SJSA1 (cell line): ENCODE measurements at places on chromosomes 16 and 17. TPM values are rescaled to one million over a fixed set of nuclear protein-coding genes. Genes with fewer than 3 reads are reported as not detected.

GRCh38 chr16:30186444-30186781, 3.0 kb downstream of the CORO1A start:
- no peaks in the 10 kb centered on the region for H3K36me3 ChIP-seq
- H3K4me3 ChIP-seq, result no peak overlapping the region
- H3K27me3 ChIP-seq, result no peaks in the 10 kb centered on the region
- no peak for DNase-seq
- no peak overlapping the region for H3K27ac ChIP-seq

- H3K36me3 ChIP-seq, result no peaks in the 10 kb centered on the region
- peaks cover 6% of the 10 kb centered on the region for H3K27me3 ChIP-seq
- no peak overlapping the region for H3K27ac ChIP-seq
- H3K4me3 ChIP-seq, result no peak overlapping the region
- DNase-seq, result no peak
- H3K4me1 ChIP-seq, result no peaks in the 10 kb centered on the region
Measured at GRCh38 chr16:31298958-31299357, 39.2 kb downstream of the ITGAM start.

- no peak overlapping the region for H3K4me3 ChIP-seq
- no peak for DNase-seq
- no peaks in the 10 kb centered on the region for H3K27me3 ChIP-seq
Measured at GRCh38 chr16:69324013-69324531, 6.3 kb downstream of the PDF start.

DNA sequence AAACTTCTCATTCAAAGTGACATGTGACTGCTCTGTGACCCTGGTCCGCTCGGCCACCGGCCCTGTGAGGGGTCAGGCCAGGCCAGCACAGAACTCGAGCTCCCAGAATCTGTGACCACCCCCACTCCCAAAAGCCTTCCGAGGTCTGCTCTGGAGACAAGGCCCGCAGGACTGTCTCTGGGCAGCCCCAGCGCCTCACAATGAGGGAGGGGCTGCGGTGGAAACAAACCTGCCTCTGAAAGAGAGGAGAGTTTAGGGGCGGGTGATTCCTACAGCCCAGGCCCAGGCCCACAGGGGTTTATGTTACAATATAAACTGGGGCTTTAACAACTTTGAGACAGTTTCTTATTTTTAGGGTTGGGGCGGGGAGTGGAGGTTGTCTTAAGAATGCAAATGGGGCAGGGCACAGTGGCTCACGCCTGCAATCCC, 19.9 kb downstream of the IGFBP4 start:
- no peak for DNase-seq
- H3K27ac ChIP-seq, result no peak overlapping the region
- peaks cover 21% of the 10 kb centered on the region for H3K4me1 ChIP-seq
- H3K36me3 ChIP-seq, result no peaks in the 10 kb centered on the region
- H3K27me3 ChIP-seq, result no peaks in the 10 kb centered on the region

NGFR gene
- 0.11 and 2.3 TPM in 2 replicates for total RNA-seq

- H3K4me1 ChIP-seq, result no peaks in the 10 kb centered on the region
- DNase-seq, result peak; percentile 52
- no peak overlapping the region for H3K27ac ChIP-seq
Measured at GRCh38 chr17:48457080-48457836, 27.2 kb upstream of the SKAP1 start.

DNA sequence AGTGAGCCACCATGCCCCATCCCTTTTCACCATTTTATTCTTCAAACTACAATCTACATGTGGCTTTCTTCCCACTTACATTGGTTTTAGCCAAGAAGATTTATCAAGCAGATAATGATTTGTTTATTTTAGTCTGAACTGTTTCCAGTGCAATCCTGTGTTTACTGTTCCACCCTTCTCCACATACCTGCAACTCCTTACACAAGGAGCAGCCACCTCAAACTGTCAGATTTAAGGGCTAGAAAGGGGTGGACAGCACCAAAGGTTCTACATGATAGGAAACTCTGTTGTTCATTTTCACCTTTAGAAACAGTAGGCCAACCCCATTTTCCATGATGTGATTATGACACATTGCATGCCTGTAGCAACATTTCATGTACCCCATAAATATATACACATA, 1.9 kb downstream of the RUNDC1 start:
- H3K4me3 ChIP-seq, result no peak overlapping the region
- no peak for DNase-seq
- no peak overlapping the region for H3K27ac ChIP-seq
- H3K27me3 ChIP-seq, result no peaks in the 10 kb centered on the region
- H3K36me3 ChIP-seq, result peaks cover 32% of the 10 kb centered on the region

GRCh38 chr16:2007081-2007836, 2.4 kb downstream of the ZNF598 start:
- no peak for DNase-seq
- H3K27me3 ChIP-seq, result no peaks in the 10 kb centered on the region
- no peak overlapping the region for H3K4me3 ChIP-seq
- peaks cover 39% of the 10 kb centered on the region for H3K4me1 ChIP-seq
- H3K27ac ChIP-seq, result no peak overlapping the region

GRCh38 chr17:67441052-67441895, 64.2 kb downstream of the PITPNC1 start:
- H3K36me3 ChIP-seq, result no peaks in the 10 kb centered on the region
- DNase-seq, result peak; percentile 76
- H3K4me3 ChIP-seq, result peak overlapping the region; percentile 3; the same call in 1 of the 2 replicates
- H3K27ac ChIP-seq, result peak overlapping the region; percentile 62
- H3K4me1 ChIP-seq, result peaks cover 12% of the 10 kb centered on the region

TOP3A gene
- total RNA-seq, result 38.4 and 80.2 TPM in 2 replicates

DNA sequence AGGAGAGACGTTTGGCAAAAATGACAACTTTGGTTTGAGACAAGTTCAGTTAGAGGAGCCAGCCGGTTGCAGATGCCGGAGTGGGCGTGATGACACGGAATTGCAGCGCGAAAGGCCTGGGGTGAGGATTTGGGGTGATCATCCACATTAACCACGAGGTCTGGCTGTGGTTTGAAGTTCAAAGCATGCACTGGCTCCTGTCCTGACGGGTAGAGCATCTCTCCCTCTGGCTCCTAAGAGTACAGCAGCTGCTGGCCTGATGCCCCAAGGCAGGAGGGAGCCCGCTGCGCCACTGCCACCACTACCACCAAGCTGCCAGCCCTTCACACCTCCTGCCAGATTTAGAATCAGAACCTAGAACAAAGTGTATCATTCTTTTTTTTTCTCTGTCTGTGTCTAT, 3.7 kb downstream of the RHBDL3 start:
- H3K4me1 ChIP-seq, result peaks cover 14% of the 10 kb centered on the region
- peaks cover 33% of the 10 kb centered on the region for H3K27me3 ChIP-seq
- no peak overlapping the region for H3K27ac ChIP-seq

DNA sequence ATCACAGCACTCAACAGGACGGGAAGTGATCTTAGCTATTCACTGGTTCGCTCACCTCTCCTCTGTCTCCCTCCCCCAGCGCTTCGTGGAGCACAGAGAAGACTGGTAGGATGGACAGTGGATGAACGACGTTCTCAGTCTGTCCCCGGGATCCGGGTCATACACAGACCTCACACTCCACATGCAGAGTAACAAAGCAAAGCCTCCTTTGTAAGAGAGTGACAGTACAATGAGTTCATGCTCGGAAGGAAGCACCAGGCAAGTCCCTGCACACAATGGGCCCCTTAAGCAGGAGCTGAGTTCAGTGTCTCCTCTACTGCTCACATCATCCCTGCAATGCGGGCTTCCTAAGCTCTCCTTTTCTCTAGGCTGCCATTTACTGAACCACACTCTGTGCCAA, 356.9 kb downstream of the C16orf95 start:
- H3K36me3 ChIP-seq, result no peaks in the 10 kb centered on the region
- H3K27me3 ChIP-seq, result no peaks in the 10 kb centered on the region
- no peak overlapping the region for H3K27ac ChIP-seq

GRCh38 chr17:77496831-77497577, 356.2 kb downstream of the SEC14L1 start:
- peaks cover 75% of the 10 kb centered on the region for H3K36me3 ChIP-seq
- H3K27me3 ChIP-seq, result no peaks in the 10 kb centered on the region
- no peak for DNase-seq
- no peak overlapping the region for H3K4me3 ChIP-seq

DNA sequence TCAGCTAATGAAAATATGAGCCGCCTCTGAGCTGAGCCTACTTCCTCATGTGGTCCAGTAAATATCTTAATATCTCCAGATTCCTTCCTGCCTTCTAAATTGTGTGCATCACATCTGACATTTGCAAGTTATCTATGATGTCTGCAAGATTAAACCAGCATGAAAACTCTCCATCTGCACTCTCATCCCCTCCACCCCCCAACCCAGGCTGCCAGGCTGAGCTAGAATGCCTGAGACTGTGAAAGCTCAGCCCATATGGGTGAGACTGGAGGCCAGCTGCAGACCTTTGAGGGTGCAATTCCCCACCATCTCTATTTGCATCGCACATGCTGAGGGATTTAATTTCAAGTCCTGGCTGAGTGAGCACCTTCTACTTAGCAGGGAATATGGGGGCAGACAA, 82.8 kb downstream of the ASIC2 start:
- H3K4me1 ChIP-seq, result no peaks in the 10 kb centered on the region
- H3K27ac ChIP-seq, result no peak overlapping the region
- DNase-seq, result no peak

CCDC200 gene
- not detected in 2 replicates for total RNA-seq

DNA sequence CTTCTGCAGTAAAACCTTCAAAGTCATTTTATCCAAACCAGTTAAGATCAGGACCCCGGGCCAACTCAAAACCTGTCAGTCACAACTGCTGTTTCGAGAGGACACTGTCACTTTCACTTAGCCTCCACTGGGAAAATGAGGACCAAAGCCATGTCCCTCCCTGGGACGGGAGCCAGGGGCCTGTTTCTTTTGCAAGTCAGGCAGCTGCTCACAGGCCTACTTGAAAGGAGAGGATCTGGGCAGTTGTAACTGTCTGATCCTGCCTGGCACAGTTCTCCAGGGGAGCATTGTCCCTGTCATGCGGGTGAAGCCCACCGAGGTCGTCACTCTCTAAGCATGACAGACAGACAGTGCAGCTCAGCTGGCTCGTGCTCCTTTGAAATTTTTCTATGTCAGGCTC, 276.2 kb downstream of the NPIPA8 start:
- H3K36me3 ChIP-seq, result no peaks in the 10 kb centered on the region
- no peak overlapping the region for H3K27ac ChIP-seq
- H3K27me3 ChIP-seq, result no peaks in the 10 kb centered on the region
- H3K4me1 ChIP-seq, result no peaks in the 10 kb centered on the region
- no peak overlapping the region for H3K4me3 ChIP-seq
- DNase-seq, result no peak

- no peak overlapping the region for H3K27ac ChIP-seq
- peaks cover 3% of the 10 kb centered on the region for H3K4me1 ChIP-seq
- DNase-seq, result no peak
- no peaks in the 10 kb centered on the region for H3K36me3 ChIP-seq
Measured at GRCh38 chr17:57091186-57091618, 6.2 kb downstream of the AKAP1 start.

KRTAP3-1 gene
- not detected in 2 replicates for total RNA-seq

DNA sequence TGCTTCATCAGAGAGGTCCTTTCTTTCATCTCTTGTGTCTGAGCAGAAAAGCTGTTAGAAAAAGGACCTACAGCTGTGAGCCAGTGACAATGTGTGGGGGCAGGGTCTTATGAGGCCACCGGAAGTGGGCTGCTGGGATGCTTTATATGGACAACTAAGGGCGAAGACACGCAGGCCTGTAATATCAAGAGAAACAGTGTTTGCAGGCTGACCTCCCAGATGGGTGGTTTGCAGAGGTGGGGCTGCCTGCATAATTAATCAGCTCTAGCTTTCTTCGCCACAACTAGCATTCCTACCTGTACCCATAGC, 30.4 kb upstream of the SALL1 start:
- H3K4me1 ChIP-seq, result peaks cover 74% of the 10 kb centered on the region
- H3K27ac ChIP-seq, result peak overlapping the region; percentile 87
- DNase-seq, result peak; percentile 88
- H3K27me3 ChIP-seq, result no peaks in the 10 kb centered on the region
- H3K36me3 ChIP-seq, result no peaks in the 10 kb centered on the region
- H3K4me3 ChIP-seq, result peak overlapping the region; percentile 1; the same call in 1 of the 2 replicates

GRCh38 chr17:60249290-60249826, 99.6 kb downstream of the CA4 start:
- peak; percentile 71 for DNase-seq
- peaks cover 23% of the 10 kb centered on the region for H3K4me1 ChIP-seq
- H3K4me3 ChIP-seq, result peak overlapping the region; percentile 7
- no peaks in the 10 kb centered on the region for H3K27me3 ChIP-seq

- H3K36me3 ChIP-seq, result no peaks in the 10 kb centered on the region
- no peak overlapping the region for H3K4me3 ChIP-seq
- H3K4me1 ChIP-seq, result no peaks in the 10 kb centered on the region
- no peak for DNase-seq
- no peaks in the 10 kb centered on the region for H3K27me3 ChIP-seq
Measured at GRCh38 chr17:68134046-68134637, 98.6 kb downstream of the KPNA2 start.

MMP2 gene
- 231 and 305 TPM in 2 replicates for total RNA-seq

EPX gene
- not detected in 2 replicates for total RNA-seq

DNA sequence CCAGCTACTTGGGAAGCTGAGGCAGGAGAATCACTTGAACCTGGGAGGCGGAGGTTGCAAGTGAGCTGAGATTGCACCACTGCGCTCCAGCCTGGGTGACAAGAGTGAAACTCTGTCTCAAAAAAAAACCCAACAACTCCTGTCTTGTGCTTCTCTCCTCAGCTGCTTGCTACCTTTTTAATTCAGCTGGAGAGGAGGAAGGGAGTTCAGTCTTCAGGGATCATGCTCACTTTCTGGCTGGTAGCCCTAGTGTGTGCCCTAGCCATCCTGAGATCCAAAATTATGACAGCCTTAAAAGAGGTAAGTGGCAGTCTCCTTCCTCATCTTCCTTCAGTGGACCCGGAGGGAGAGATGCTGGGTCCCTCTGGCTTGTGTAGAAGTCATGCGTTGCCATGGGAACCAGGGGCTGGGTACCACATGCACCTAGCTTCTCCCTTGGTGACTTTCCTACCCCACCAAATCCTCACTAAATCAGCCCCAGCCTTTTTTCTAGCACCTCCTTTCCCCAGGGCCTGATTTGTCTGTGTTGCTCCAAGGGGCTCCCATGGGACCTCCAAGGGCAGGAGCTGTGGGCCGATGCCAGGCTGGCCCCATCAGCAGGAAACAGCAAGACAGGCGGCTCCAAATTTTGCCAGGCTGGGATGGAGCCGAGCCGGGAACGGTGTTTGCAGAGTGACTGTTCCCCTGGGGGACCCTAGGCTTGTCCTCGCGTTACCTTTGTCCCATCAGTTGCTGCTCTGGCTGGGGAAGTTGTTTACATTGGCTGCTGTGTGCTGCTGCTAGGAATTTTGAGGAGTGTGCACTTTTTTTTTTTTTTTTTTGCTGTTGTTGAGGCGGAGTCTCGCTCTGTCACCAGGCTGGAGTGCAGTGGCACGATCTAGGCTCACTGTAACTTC, 65.2 kb downstream of the ABCC1 start:
- peak; percentile 72 for DNase-seq
- no peak overlapping the region for H3K27ac ChIP-seq
- peaks cover 72% of the 10 kb centered on the region for H3K36me3 ChIP-seq
- no peaks in the 10 kb centered on the region for H3K27me3 ChIP-seq
- H3K4me3 ChIP-seq, result no peak overlapping the region

- peaks cover 37% of the 10 kb centered on the region for H3K36me3 ChIP-seq
- peaks cover 10% of the 10 kb centered on the region for H3K4me1 ChIP-seq
- no peak for DNase-seq
- no peak overlapping the region for H3K4me3 ChIP-seq
- no peaks in the 10 kb centered on the region for H3K27me3 ChIP-seq
Measured at GRCh38 chr17:38742411-38743308, 5.5 kb downstream of the PCGF2 start.

- DNase-seq, result no peak
- H3K27ac ChIP-seq, result no peak overlapping the region
- no peak overlapping the region for H3K4me3 ChIP-seq
- H3K36me3 ChIP-seq, result no peaks in the 10 kb centered on the region
- H3K27me3 ChIP-seq, result peaks cover 50% of the 10 kb centered on the region
Measured at GRCh38 chr17:45761957-45762565, 22.1 kb upstream of the CRHR1 start.

GRCh38 chr17:38554430-38555350, 51.1 kb downstream of the SRCIN1 start:
- H3K4me3 ChIP-seq, result no peak overlapping the region
- no peaks in the 10 kb centered on the region for H3K36me3 ChIP-seq
- H3K4me1 ChIP-seq, result peaks cover 21% of the 10 kb centered on the region
- no peak overlapping the region for H3K27ac ChIP-seq
- peaks cover 15% of the 10 kb centered on the region for H3K27me3 ChIP-seq
- no peak for DNase-seq
